Activated T-cell treated with anti-CD3 and anti-CD28 coated beads, Interleukin-2, amount 50 U/mL, for 24 hours (primary cell): ENCODE measurements at places on chromosomes 6 and 20.

- no peak for DNase-seq
Measured at GRCh38 chr6:160010067-160010466, 41.2 kb downstream of the IGF2R start.

DNA sequence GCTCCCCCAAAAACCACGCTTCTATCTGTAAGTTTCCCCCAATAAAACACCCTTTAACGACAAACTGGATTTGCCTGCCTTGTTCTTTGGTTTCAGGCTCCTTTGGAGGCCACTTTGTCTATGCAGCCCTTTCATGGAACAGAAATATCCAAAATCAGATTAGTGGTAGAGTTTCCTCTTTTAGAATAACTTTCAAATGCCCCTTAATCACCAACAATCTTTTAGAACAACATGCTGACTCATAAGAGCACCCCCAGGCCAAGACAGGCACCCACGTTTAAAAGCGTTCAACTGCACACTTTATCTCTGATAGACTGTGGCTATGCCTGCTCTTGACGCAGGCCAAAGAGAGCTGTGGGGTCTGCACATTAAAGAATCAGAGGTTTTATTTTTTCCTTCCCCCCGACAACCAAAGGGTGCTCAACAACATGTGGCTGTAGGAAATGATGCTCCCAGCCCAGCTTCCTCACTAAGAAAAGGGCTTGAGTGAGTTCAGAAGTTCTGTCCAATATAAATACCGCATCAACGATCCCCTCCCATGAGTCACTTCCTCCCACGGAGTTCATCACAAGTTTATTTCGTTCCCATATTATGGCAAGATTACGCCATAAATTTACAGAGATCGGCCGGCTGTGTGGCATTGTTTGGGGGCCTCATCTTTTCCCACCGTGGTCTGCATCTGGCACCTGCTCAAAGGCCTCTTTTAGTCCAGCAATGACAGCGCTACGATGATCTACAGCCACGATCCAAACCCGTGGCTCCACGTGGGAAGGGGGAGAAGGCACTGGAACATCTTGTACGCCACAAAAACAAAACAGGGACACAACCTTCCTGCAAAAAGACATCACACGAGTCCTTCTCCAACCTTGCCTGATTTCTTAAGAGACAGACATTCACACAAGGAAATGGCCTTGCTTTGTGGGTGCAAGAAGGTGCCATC, 88.8 kb upstream of the NFATC2 start:
- DNase-seq = no peak

- DNase-seq = no peak
Measured at GRCh38 chr20:57513199-57513598, 11.7 kb downstream of the CTCFL start.

DNA sequence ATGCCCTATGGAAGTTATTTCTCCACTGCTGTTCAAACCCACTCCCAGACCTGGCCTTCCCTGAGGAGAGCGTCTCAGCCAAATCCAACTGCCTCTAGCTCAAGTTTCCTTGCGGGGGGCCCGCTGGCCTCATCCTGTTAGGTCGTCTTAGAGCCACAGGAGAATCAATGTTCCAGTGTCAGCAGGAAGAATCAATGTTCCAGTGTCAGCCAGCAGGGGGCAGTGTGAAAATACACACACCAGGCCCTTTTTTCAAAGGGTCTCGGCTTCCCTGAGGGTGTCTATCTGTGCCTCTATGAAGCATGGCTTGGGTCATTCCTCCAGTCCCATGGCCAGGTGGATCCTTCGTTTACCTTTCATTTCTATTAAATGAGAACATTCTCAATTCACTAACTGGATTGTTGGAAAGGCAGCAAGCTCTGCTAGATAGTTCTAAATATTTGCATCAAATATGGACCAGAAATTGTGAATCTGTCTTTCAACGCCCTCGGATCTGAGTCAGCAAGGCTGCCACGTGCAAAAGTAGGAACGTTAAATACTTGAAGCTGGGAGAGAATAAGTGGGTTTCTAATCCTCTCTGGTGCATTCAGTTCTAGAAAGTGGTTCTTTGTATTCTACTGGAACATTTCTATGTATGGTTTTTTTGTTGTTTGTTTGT, 19.2 kb downstream of the PRND start:
- DNase-seq = peak; percentile 74

DNA sequence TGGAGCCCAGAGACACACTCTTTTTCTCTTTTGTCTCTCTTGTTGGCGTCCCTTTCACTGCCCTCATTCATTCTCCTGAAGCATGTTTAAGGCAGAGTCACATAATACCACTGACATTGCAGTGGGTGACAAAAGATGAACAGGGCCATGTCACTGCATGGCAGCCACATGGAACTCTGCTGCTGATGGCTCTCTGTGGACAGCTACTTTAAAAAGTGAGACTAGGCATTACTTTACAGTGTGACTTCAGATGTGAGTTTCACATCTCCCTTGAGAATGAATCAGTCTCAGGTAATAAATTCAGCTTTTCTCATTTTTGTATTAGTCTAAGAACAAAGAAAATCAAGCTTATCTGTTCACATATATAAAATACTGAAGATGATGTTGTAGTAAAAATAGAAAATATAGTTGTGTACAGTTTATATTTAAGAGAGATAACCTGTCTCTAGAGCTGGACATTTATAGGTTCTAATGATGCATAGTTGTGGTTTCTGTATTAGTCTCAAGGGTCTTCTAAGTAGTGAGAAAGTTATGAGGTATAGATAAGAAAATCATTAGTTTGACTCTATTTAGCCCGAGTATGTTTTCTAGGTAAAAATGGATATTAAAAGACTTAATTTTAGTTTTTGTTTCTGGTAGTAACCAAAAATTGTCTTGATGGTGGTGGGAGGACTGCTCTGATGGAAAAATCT, 6.1 kb downstream of the MRS2 start:
- DNase-seq = no peak

DNA sequence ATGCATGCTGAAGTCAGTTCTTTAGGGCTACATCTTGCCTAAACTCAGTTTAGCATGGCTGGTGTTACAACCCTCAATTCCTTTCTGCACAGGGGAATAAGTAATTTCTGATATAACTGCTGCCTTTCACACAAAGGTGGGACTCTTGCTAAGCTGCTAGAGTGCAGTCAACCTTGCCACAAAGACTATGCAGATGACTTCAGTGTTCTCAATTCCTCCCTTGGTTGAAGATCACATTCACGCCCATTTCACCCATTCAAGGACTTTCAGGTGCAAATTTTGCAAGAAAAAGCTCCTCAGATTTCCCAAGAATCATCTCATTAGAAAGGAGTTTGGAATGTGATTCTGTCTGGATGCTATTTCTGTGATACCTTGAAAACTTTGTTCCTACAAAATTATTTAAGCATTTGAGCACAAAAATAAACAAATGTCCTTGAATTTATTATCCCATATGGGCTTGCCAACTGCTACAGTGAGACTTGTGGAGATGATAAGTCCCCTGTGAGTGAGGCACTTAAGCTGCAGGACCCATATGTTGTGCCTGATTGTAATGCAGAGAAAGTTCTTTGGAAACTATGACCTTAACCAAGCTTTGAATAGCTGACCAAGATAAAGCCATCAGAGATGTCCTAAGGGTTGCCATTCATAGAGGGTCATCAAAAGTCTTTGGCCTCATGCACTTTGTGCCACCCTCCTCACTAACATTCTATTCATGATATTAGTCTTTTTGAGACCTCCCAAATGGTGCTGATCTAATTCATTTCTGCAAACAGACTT, 111.8 kb downstream of the PLCB4 start:
- no peak for DNase-seq

DNA sequence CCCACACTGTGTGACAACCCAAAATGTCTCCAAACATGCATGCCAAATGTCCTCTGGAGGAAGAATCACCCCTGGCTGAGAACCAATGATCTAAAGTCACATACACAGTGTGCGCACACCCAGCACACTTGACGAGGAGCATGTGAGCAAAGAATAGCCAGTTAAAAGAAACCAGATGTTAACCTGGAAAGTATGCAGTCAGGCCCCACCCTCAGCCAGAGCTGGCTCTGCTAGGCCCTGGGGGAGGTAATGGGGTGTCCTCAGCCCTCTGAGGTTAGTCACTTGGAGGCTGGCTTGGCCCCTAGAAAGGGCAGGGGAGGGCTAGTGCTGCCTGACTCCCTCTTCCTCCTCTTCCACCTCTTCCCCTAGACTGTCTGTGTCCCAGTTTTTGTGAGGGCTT, 15.2 kb upstream of the GUCA1A start:
- DNase-seq = no peak

- no peak for DNase-seq
Measured at GRCh38 chr6:138499303-138500018, at the start of gene NHSL1. TSS of gene NHSL1 (minus strand) at chr6:138499494. CDS start at chr6:138499290, 204 bp downstream.

DNA sequence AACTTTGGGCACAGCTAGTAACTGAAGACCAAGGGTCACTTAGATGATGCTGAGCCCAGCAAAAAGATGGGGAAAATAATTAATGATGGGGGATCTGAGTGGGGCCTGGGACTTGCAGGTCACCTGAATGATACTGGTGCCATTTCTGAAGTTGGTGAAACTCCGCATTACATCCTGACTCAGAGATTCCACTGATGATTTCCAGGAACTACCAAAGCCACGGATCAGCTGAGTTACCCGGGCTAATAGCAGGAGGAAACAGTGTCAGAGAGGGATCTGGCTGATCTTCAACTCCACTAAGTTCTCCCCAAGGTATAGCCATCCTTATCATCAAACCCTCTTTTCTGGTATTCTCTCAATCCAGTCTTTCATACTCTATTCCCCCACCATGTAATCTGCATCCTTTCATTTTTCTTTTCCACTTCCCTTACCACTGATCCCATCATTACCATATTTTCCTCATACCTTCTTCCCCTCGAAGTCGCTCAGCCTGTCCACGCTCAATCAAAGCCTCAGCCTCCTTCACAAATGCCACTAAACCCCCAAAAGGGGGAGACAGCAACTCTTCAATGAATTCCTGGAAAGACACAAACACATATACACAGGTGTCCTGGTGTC, 20.2 kb downstream of the VPS52 start:
- no peak for DNase-seq

- no peak for DNase-seq
Measured at GRCh38 chr6:105204768-105205167, 25.0 kb upstream of the POPDC3 start.

DNA sequence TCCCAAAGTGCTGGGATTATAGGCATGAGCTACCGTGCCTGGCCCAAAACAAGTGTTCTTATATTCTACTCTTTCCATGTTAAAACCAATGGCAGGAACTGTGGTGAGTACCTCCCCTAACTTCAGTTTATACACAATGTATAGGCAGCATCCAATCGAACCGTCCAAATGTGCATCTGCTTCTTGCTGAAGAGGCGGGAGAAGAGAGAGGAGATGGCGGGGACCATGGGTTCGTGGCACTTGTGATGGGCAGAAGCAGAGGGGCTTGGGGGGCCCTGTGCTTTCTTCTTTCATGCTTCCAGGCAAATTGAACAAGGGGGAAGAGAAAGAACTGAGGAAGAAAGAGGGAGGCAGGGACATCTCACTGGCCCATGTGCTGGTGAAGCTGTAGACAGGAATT, 11.2 kb upstream of the TCFL5 start:
- no peak for DNase-seq

- no peak for DNase-seq
Measured at GRCh38 chr6:20541382-20541781, 7.1 kb downstream of the CDKAL1 start.

DNA sequence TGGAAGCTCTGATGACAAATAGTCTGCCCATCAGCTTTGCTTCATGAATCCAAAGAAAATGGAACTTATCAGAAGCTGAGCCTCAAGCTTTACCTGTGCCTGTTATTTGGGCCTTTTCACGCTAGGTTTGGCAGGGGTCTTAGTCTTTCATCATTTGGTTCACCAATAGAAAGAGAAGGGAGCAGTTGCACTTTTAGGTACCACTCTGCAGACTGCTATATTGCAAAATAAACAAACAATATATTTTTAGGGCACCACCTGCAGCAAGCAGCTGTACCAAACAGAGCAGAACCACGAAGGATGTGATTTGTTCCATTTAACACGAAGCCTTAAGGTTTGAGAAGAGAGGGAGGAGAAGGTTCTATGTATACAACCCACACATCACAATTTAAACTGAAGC, 291.4 kb upstream of the RNF217 start:
- DNase-seq = no peak

GRCh38 chr6:7960848-7961247, 50.3 kb upstream of the TXNDC5 start:
- no peak for DNase-seq

DNA sequence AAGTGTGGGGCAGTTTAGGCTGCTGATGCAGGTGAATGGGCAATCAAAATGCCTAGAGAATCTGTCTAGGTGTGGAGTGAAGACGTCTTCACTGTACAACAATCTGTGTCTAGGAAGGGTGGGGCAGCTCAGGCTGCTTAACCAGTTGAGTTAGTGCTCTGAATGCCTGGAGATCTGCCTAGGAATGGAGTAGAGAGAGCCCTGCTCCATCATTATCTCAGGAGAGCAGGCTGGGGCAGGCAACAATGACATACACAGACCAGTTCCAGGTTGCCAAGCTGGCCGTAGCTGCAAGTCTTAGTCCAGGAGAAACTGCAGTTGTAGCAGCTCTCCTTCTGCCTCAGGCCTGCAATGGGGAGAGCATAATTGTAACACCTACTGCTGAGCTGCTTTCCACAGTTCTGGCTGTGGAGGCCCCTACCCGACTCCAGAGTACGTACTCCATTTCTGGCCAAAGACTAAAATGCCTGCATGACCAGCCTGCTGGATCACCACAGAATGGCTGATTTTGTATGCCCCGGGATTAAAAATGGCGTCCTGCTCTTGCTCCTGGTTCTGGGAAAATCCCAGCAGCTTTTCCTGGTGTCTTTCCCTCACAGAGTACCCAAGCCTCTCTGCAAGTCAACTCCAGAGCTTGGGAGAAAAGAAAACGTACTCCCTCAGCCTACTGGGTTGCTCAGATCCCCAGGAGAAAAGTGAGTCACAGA, 545.4 kb downstream of the ADGRB3 start:
- no peak for DNase-seq

GRCh38 chr20:25991051-25991755, 294.6 kb upstream of the ZNF337 start:
- DNase-seq = no peak

GRCh38 chr20:37411408-37412219, 65.7 kb downstream of the SRC start:
- no peak for DNase-seq

GRCh38 chr20:13493143-13493542, 145.6 kb downstream of the TASP1 start:
- DNase-seq = no peak

GRCh38 chr6:148530394-148530953, 187.8 kb downstream of the SASH1 start:
- DNase-seq = no peak

DNA sequence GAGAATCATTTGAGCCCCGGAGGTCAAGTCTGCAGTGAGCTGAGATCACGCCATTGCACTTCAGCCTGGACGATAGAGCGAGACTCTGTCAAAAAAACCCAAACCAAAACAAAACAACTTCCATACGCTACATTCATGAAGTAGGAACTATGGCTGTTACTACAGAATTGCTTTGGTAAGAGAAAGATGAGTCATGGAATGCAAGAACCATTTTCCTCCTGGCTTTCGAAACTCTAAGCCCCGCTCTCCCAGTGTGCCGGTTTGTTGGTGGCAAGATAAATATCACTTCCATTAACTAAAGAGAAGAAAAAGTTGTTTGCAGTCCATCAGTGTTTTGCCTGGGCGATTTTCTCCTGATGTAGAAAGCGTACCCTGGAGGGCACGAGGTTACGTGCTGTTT, 61.3 kb downstream of the ZDHHC14 start:
- no peak for DNase-seq

GRCh38 chr6:161270116-161270515, 3.7 kb downstream of the AGPAT4 start:
- no peak for DNase-seq
